Suprapubic skin (tissue), 4 donors: ENCODE measurements at places on chromosomes 11 and 22.

GRCh38 chr11:10931761-10932670 lies 74.2 kb upstream of the ZBED5 start:
- no peak for DNase-seq

DNA sequence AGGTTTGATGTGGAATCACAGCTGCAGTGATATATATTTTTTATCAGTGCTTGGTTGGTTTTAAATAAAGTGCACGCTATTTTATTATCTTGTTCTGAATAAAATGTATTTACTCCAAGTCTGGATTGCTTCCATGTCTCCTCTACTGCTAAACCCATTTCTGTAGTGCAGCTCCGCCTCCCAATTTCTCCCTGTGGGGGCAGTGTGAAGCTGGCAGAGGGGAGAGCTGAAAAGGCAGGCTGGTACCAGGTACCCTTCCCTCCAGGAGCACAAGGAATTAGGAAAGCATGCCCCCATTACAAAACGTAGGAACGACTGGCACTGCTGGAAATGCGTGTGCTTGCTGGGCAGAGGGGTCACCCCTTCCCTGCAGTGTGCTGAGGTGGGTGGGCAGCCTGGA lies 934 bp upstream of the TMEM132A start:
- no peak for DNase-seq

DNA sequence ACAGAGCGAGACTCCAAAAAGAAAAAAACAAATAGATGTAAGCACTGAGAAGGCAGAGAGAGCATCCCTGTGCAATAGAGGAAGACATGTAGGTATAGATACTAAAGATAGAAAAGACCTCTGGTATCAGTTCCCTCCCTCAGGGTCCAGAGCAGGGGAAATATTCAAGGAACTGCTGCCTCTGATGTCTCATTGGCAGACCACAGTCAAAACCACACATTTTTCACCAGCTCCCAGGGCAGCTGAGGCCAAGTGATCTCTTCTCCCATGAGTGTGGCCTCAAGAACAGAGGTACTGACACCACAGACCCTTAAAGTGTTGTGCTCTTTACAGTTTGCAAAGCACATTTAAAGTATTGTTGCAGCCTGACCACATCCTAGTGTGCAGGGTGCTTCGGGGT lies 288.5 kb downstream of the NTM start:
- DNase-seq: no peak

DNA sequence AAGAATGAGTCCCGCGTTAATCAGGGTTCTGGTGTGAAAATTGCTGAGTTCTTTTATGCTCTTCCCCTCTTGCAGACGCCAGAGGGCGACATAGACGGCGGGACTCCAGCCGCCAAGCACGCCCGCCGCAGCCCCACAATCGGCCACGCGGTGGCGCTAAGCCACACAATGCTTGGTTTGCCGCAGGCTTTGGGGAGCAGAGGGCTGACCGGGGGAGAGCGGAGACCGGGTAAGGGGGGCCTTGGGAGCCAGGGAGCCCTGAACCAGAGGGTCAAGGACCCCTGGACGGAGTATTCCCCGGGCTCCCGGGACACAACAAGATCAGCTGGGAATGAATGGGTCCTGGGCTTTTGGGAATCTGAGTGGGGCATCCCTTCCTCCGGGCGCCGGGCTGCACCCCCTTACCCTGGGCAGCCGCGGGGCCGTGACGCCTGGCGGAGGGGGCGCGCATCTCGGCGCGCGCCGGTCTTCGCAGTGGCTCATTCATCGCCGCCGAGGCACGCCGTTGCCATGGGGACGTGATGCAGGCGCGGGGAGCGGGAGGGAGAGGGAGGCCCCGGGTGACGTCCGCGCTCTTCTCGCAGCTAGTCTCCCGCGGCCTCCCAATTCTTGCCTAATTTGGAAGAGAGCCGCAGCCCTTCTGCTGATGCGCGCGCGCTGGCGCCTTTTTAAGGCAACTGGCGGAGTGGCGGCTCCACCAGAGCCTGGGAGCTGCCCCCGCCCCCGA lies 12.2 kb upstream of the NPAS4 start:
- DNase-seq: peak; percentile 88

- DNase-seq: no peak
Measured at GRCh38 chr22:21791635-21792625, 56.3 kb upstream of the YPEL1 start.

GRCh38 chr11:529728-530411 lies 5.5 kb downstream of the HRAS start:
- no peak for DNase-seq

GRCh38 chr11:128502726-128503125 lies 84.6 kb downstream of the ETS1 start:
- DNase-seq: no peak

DNA sequence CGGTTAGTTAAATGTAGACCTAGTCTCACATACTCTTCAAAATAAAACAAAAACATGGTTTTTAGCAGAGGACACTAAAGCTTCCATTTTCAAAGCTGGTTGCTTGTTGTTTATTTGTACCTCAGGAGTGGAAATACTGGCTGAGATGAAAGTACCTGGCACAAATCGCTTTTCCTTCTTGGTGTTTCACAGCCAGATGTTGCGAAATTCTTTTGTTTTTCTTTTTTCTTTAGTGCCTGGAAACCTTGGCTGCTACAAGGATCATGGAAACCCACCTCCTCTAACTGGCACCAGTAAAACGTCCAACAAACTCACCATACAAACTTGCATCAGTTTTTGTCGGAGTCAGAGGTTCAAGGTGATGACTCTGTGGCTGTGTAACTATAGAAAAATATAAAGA lies 48.3 kb downstream of the KREMEN1 start:
- no peak for DNase-seq

DNA sequence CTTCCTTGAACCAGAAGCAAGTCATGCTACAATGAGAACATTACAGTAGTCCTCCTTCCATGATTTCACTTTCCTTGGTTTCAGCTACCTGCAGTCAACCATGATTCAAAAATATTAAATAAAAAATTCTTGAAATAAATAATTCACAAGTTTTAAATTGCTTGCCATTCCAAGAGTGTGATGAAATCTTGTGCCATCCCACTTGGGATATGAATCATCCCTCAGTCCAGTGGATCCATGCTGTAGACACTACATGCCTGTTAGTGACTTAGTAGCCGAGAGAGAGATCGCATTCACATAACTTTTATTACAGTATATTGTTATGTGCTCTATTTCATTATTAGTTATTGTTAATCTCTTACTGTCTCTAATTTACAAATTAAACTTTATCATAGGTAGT lies 6.0 kb downstream of the HOATZ start:
- DNase-seq: no peak

GRCh38 chr11:72776117-72776843 lies 17.6 kb downstream of the STARD10 start:
- no peak for DNase-seq

DNA sequence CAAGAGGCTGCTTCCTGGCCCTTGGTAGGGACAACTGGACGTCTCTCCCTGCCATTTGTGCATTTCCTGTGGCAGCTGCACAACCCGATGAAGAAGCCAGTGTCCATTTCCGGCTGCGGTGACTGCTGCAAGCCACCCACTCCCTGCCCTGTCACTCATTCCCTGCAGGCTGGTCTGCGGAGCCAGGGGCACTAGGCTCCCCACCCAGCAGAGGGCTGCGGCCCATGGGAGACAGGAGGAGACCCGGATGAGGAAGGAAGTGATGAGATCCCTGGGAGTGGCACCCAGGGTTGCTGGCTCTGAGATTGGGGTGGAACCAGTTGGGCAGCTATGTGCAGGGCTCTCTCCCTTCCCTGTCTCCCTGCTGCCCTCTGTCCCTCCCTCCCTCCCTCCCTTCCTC lies 10.0 kb upstream of the MYRF start:
- DNase-seq: no peak

GRCh38 chr11:92931746-92932422 lies 37.6 kb upstream of the MTNR1B start:
- DNase-seq: no peak
